ENCODE measurements at places on chromosomes 3 and 15.

- DNase-seq: no peak
Measured at GRCh38 chr3:28118087-28118486, 123.3 kb upstream of the CMC1 start.

DNA sequence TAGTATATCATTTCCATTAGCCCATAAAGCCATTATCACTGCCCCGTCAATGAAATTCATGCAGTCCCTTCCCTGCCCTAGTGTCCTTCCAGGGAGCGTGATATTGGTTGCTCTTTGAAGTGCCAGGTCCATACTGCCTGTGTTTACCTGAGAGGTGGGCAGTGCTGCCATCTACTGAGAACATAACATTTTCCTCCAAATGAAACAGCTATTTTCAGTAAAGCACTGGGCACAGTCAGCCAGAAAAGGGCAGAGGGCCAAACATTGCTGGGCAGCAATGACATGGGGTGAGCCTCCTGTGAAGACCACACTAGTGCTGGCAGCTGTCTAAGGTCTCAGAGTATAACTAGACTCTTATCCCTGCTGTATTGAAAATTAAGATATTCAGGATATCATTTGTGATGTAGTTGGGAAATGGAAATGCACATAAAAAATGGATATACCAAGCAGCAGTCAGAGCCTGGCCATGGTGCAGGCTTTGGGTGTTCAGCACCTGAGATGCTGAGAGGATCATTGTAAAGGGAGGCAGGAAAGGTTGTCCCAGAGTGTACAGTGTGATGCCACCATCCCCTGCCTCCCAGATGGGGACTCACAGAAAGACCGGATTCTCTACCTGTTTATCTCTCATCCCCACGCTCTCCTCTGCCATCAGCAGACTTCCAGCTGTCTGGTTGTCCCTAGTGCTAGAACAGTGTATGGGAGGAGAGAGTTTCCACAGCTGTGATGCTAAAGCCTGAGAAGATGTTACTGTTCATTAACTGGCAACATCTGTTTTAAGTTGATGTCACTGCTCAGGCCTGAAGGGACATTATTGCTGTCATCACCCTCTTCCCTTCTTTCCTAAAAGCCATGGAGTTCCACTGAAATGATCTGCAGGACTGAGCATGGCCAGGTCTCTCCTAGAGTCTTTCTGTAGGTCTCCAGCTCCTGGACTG, 108.8 kb downstream of the ARNT2 start:
- peak; percentile 57 for DNase-seq

GRCh38 chr3:14946739-14947099, 664 bp upstream of the NR2C2 start:
- no peak for DNase-seq

GRCh38 chr3:50275996-50276761, 2.7 kb upstream of the LSMEM2 start:
- peak; percentile 75 for DNase-seq

DNA sequence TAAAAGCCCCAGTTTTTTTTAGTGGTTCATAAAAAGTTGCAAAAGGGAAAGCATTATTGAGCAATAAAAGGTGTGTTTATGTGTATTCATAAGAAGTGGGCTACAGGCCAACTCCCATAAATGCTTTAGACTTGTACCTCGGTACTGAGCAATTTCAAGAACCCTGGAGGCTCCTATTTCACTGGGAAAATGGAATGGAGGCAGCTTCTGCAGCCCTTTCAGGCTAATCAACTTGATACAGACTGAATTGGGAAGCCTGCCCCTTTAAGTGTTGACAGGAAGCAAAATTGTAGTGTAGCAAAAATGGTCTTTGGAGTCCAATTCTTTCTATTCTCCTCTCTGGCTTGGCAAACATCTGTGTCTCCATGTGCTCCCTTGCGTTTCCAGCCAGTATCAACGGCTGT, 118.8 kb downstream of the ECT2 start:
- no peak for DNase-seq

- no peak for DNase-seq
Measured at GRCh38 chr3:176690083-176690869, 507.0 kb downstream of the TBL1XR1 start.

DNA sequence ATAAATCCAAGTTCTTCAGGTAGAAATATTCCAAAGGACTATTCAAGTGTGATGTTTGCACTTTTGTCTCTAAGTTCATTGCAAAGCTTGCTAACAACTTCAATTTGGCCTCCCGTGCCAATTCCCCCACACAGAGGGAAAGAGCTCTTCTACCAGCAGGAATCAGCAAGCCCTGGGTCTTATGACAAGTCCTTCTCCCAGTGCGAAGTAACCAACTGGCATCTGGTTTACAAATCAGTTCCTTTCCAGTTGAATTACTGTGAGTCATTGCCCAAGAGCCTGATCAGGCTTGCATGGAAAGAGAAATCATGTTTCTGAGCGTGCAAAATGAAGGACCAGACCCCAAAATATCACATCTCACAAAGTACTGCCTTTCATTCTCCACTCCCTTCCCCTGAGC, 62.7 kb upstream of the SLCO3A1 start:
- peak; percentile 12 for DNase-seq

- DNase-seq: no peak
Measured at GRCh38 chr15:80099241-80099640, 39.8 kb downstream of the ZFAND6 start.

- peak; percentile 11 for DNase-seq
Measured at GRCh38 chr3:47418167-47419082, 37.6 kb downstream of the PTPN23 start.

GRCh38 chr3:58177747-58178527, 32.8 kb downstream of the DNASE1L3 start:
- peak; percentile 77 for DNase-seq

DNA sequence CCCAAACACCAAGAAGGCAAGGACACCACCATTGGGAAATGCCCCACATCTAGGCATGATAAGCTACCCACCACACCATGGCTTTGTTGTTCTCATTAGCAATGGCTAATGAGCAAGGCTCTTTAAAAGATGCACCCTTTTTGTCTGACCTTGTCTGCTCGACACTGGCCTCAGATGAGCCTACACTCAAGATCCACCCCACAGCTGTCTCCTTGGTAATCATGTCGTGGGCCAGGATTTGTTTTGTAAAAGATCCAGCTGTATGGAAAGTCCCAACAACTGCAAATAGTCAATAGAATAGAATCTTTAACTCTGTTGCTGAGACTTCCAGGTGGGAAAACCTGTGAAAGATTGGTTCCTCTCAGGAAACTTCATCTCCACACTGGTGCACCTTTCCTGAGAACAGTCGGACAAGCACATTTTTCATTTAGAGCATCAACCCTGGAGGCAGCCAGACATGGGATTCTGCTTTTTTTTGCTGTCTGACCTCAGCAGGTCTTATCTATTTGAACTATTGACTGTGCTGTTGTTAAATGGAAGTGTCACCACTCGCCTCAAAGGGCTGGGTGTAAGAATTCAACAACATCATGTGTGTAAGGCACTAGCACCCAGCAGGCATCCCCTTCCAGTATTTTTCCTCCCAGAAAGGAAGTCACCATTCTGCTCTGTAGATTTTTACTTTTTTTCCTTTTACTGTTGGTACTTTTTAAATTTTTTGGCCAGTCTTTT, 35.5 kb downstream of the DUT start:
- no peak for DNase-seq

Measured in DMS53 (cell line).